Hair follicular keratinocyte (primary cell): ENCODE measurements at places on chromosomes 7 and 10. TPM values are rescaled to one million over a fixed set of nuclear protein-coding genes. Genes with fewer than 3 reads are reported as not detected.

Gene SVOPL
- not detected in 2 replicates for total RNA-seq

Gene AQP1
- total RNA-seq: not detected in 2 replicates

Gene DLX5
- not detected in 2 replicates for total RNA-seq

Gene PCDH15
- total RNA-seq: not detected in 2 replicates

Gene ZNF736
- total RNA-seq: 3.2 and 3.7 TPM in 2 replicates

Gene CDK14
- total RNA-seq: 6.6 and 11.6 TPM in 2 replicates

Gene RBP4
- not detected in 2 replicates for total RNA-seq

Gene SHH
- total RNA-seq: not detected in 2 replicates

Gene MSANTD7
- 11.0 and 12.0 TPM in 2 replicates for total RNA-seq

Gene C10orf105
- not detected in 2 replicates for total RNA-seq

Gene TMEM270
- total RNA-seq: not detected in 2 replicates

Gene SPDYE5
- not detected in 2 replicates for total RNA-seq

Gene POLR2J2
- total RNA-seq: 1.2 and 2.3 TPM in 2 replicates

Gene SRGN
- 0.86 and 5.2 TPM in 2 replicates for total RNA-seq

Gene MOGAT3
- total RNA-seq: not detected in 2 replicates

Gene HABP2
- not detected in 2 replicates for total RNA-seq

Gene FOXI2
- not detected in 2 replicates for total RNA-seq

Gene OR2A5
- total RNA-seq: not detected in 2 replicates
